ENCODE measurements at places on chromosomes 1 and 21.
A peak's percentile ranks its signal among the peaks of the same experiment; 100 is the strongest.

DNA sequence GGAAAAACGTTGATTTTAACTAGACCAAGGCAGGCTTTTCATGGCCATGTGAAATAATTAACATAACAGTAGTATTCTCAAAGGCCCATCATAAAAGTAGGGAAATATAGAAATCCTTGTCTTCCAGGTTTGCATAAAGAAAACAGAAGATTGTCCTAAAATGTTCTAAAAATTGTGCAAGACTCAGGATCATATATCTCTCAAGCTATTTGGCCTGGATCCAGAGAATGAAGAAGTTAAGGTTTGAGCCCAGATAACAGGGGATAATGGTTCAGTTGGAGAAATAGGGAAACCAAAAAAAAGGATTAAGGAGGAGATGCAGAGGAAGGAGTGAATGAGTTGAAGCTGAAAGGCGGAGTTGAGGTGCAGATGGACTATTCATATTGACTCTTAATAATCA, 555.5 kb upstream of the NR5A2 start:
- no peak for DNase-seq

- DNase-seq = no peak
Measured at GRCh38 chr1:205330150-205330549, 8.6 kb upstream of the NUAK2 start.

GRCh38 chr21:17949421-17949820, 130.3 kb upstream of the C21orf91 start:
- no peak for DNase-seq

DNA sequence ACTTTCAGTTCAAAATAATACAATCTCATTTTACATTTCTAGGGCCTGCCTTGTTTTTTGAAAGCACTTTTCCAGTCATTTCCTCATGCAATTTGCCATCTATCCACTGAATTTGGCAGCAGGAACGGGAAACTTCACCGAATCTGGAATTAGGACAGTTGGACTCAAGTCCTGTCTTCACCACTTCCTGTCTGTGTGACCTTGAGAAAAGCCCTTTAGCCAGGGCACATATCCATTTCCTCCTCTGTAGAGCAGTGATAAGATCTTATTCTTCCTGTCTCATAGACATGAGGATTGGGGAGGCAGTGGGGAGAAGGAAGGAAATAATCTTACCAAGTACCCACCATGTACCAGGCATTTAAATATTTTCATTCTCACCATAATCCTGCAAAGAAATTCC, 12.0 kb downstream of the VAV3 start:
- no peak for DNase-seq

DNA sequence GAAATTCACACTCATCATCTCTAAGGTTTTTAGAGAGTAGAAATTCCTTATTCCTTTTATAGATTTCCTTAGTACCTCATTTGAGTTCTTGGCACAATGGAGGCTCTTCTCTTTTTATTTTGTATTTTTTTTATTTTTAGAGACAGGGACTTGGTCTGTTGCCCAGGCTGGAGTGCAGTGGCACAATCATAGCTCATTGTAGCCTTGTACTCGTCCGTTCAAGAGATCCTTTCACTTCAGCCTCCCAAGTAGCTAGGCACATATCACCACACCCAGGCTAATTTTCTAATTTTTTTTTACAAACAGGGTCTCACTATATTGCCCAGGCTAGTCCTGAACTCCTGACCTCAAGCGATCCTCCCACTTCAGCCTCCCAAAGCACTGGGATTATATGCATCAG, 29.6 kb downstream of the RGL1 start:
- DNase-seq = no peak

GRCh38 chr1:11214698-11215380, 25.7 kb downstream of the ANGPTL7 start:
- DNase-seq = no peak

DNA sequence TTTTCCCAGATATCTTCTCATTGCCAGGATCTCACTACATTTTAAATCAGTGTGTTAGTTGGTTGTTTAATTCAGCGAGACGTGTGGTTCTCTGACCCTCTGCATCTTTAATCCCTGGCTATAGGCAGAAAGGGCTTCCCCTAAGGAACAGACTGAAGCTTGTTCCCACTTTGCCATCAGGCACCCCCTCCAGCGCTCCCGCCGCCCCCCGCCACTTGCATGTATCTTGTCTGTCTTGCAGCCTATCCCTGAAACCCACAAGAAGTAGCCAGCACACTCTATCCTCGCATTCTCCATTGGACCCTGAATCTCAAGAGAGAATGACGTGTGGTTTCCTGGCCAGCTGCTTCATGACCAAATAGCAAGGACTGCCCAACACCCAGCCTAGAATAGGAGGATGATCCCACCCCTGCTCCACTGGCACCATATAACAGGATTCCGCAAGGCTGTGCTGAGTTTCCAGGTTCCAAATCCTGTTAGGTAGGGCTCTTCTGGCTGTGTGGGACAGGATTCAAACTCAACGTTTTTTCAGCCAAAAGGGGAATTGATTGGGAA, 7.8 kb downstream of the CLDN19 start:
- no peak for DNase-seq

DNA sequence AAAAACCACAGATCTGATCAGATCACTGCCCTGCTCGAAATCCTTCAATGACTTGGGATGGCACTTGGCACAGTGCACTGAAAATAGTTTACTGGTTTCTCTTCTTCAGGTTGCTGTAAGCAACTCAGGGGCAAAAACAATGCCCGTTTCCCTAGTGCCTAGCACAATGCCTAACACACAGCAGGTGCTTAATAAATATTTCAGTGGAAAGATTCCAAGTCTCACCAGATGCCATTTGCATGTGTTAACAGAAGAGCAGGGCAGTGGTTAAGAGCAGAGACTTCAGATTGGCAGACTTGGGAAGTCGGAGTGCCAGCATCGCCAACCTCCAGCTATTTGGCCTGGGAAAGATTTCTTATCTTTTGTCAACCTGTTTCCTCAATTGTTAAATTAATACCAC, 10.9 kb upstream of the METTL25B start:
- no peak for DNase-seq

DNA sequence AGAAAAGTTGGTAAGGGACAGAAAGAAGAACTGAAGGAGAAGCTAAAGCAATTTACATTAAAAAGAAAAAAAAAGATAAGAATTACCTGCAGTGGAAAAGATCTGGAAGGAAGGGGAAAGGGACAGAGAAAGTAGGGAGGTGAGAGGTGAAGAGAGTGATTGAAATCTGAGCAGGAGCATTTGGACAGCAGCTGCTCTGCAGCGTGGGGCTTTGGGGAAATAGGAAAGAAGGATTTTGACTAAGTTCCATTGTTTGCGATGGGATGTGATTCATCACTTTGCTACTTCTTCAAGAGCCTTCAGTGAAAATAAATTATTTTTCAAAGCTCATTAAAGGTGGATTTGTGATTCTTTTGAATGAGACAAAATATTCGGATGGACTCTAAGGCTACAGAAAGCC, 26.1 kb upstream of the NMNAT2 start:
- peak; percentile 42 for DNase-seq

- DNase-seq = no peak
Measured at GRCh38 chr21:33552093-33552998, 9.5 kb downstream of the SON start.

GRCh38 chr1:244833734-244834542, 1.5 kb upstream of the COX20 start:
- DNase-seq = peak; percentile 79

DNA sequence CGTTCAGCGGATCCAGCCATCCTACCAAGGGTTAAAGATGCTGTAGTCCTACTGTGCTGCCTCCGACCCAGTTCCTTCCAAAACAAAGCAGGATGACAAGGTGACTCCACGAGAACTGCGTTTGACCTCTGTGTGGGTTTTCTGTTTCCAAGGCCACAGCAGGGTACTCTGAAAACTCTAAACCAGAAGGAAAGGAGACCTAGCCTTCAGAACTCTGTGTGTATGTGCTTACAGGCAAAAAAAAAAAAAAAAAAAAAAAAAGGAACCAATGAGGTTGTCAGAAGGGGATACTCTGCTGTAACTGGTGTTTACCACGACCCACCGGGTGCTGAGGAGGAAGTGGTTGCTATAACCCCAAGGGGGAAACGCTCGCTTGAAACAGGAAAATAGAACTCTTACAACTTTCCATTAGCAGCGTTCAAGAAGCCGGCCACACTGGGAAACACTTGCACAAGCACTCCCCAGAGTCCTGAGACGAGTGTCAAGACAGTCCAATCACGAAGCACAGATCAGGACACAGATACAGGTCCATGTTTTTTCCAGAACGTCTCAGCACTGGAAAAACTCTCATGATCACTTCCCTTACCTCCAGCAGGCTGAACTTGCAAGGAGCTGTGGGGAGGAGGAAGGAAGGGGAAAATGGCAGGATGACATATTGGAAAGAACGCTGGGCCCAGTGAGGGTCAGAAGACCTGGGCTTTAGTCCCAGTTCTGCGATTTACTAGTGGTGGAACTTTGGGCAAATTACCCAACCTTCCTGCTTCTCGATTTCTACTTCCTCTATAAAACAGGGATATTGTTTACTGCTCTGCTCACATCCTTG, 64.0 kb downstream of the ITPKB start:
- DNase-seq = no peak

DNA sequence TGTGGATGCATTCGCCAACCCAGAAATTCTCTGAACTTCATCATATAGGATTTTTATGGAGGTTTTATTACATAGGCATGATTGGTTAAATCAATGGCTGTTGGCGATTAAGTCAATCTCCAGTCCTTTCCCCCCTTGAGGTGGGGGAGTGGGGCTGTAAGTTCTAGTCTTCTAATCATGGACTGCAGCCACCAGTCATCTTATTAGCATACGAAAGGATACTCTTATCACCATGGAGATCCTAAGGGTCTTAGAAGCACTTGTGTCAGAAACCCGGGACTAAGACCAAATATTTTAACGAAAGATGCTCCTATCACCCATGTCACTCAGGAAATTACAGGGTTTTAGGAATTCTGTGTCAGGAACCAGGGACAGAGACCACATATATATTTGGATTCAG, 36.3 kb downstream of the SDCCAG8 start:
- no peak for DNase-seq

DNA sequence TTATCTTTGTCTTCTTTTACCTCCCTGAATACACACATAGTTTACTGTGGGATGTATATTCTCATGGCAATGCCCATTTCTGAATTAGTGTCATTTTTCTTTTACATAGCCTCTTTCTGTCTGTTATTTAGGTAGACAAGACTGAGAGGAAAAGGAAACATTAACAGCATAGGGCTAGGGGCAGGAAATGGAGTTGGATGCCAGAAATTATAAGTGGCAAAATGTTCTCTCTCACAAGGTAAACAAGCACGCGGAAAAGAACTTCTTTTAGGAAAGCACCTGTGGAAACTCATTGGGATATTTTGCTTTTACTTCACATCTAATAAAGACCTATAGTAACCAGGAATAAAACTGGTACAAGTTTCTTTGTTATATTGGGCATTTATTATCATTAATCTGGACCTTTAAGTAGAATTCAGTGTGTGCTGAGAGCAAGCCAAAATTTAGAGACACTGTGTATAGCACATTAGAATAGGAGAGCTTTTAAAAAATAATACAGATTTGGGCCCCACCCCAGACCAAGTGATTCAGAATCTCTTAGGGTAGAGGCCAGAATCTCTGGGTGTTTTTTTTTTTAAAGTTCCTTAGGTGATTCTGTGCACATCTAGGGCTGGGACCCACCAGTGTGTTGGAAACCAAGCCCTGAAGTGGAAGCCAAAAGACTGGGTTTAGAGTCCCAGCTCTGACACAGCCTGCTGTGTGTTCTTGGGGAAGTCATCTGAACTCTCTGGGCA, 32.7 kb downstream of the S100A10 start:
- no peak for DNase-seq

DNA sequence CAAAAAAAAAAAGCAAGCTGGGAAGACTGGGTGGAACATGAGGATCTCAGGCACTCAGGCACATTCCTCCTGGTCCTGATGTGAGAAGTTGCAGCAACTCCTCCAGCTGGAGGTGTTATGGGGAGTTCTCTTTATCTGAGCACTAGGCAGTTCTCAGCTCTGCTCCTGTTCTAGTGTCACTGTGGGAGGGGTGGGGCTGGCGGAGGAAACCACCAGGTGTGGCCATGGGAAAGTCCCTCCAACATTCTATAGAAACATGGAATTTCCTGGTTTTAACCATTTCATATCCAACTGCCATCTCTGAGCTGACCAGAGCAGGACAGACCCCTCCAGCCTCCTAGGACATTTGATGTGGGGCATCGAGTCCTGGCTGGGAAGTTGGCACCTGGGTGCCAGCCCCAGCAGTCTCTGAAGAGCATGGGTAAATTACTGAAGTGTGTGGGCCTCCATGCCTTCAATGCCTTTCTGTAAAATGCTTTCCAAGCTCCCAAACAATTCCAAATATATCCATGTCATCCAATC, 804 bp upstream of the IKBKE start:
- DNase-seq = no peak

DNA sequence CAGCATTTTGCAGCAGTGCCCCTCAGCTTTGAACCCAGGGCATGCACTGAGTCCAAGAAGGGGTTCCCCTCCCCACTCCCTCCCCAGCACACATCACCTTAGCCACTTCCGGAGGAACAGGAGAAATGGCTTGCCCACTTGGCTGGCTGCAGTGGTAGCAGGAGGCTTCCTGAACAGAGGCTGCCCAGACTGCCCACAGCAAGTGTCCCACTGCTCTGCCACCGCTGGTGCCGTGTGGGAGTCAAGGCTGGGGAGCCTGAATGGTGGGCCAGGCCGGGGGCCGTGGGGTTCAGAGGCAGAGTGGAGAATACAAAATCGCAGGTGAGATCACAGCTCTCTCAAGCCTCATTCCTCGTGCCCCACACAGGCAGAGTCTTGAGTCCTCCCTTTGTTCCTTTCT, 34.5 kb downstream of the CD247 start:
- DNase-seq = no peak

GRCh38 chr1:244727871-244728474, 75.0 kb downstream of the DESI2 start:
- no peak for DNase-seq

DNA sequence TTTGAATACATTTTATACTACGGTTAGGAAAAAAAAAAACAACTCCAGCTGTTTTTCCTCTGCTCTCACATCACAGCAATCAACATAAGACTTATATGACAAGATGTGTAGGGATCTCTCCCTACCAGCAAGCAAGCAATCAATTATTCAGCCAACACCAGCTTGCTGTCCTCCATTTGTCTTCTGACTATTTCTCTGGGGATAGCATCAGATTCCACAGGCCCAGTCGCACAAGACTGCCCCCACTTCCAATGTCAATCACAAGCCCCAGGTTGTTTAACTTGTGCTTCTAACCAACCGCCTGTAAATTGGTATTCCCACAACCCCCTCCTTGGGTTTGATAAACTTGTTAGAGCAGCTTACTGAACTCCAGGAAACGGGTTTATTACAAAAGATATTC, 873.1 kb upstream of the TMPRSS15 start:
- DNase-seq = no peak

GRCh38 chr1:204684571-204685235, 835 bp downstream of the LRRN2 start:
- DNase-seq = no peak

DNA sequence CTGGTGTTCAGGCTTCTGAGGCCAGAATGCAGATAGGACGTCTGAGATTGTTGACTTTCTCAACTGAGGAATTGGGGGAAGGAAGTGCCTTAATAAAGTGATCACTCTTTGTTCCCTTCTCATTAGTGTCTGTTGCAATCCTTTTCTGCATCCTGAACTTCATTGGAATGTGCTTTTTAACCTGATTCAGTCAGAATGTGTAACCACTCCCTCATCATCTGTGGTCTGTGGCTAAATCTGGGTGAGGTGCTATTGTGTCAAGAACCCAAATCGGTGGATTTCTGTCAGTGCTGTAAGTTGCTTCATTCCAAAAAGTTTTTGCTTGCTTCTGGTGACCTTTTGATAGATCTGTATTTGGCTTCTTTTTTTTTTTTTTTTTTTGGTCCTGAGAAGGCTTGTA, 38.2 kb downstream of the ARID1A start:
- peak; percentile 90 for DNase-seq
